Panc1 (cell line): ENCODE measurements at places on chromosomes 16 and 17.

DNA sequence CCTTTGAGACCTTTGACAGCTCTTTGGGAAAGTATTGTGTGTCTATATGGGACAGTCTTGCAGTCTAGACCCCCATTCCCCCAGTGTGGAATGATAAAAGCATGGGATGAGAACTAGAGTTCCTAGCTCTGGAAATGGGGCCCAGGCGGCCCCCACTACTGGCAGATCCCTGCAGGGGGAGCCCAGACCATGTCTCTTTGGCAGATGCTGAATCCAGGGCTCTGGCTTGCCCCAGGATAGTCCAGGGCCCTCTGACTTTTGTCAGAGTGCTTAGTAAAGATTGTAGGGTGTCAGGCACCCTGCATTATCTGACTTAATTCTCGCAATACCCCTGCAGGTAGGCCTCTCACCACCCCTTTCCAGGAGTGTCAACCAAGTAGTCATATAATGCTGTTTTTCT lies 8.3 kb downstream of the ALKBH5 start:
- no peak for DNase-seq

DNA sequence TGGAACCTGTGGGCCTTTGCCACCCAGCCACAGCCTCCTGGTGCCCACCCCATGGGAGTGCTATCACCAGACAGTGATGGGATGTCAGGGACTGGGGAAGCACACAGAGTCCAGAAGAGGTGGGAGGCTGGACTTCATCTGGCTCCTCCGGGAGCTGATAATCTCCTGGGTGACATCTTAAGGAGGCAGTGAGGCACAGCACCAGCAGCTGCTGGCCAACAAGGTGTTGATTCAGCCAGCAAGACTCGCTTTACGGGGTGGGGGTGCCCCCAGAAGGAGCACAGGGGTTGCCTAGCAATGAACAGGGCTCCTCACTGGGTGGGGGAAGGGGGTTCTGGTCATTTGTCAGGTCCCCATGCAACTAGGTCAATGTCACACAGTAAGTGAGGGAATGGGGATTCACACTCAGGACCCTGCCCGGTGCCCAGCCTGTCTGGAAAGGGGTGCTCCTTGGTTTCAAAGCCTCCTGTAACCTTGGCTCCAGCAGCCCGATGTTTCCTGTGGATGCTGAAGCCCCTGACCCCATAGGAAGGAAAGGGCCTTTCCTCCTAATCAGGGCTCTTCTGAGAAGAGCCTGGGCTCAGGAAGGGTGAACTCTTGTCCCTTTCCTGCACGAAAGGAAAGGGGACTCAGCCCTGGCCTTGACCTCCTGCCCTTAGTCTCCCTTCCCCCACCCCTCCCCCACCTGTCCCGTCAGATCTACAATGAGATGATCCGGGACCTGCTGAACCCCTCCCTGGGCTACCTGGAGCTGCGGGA lies 17.7 kb downstream of the KIF19 start:
- no peak for DNase-seq

DNA sequence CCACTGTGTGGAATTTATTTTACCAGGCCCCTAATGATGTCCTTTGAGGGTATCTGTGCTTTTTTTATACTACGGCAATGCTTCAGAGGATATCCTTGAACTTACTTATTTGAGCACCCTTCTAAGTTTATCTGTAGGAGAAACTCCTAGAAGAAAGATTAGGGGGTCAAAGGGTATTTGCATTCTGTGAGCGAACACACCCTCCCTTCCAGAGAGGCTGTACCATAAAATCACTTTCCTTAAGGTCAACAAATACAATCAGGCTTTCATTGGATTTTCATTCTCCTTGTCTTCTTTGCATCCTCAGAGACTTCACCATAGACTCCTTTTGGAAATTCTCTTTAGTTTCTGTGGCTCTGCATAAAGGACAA lies 4.7 kb upstream of the C1QTNF1 start:
- no peak for DNase-seq

- DNase-seq, result no peak
Observed at GRCh38 chr16:4936991-4937781, at the start of gene PPL. PPL (minus strand) TSS chr16:4937148; CDS start chr16:4937045, 103 bp downstream.

GRCh38 chr17:73795730-73796129 lies 151.5 kb upstream of the SDK2 start:
- no peak for DNase-seq

GRCh38 chr16:49292413-49292812 lies 10.8 kb upstream of the CBLN1 start:
- DNase-seq, result no peak

DNA sequence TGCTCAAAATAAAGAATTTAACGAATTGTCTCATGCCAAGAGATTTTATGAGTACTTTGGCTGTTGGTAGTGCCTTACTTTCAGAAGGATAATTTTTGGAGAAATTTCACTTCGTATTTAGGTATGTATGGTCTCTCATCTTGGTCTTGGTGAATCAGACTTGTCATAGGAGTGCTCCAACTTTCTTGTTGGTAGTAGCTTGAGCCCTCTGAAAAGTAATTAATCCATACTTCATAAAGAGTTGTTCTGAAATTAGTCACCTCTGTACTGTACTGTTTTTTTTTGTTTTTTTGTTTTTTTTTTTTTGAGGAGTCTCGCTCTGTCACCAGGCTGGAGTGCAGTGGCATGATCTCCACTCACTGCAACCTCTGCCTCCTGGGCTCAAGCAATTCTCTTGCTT lies 11.6 kb downstream of the ZNRF1 start:
- no peak for DNase-seq

GRCh38 chr16:77462894-77463293 lies 28.1 kb upstream of the ADAMTS18 start:
- DNase-seq, result no peak

GRCh38 chr17:15446036-15446435 lies 21.4 kb downstream of the CDRT4 start:
- DNase-seq, result no peak

DNA sequence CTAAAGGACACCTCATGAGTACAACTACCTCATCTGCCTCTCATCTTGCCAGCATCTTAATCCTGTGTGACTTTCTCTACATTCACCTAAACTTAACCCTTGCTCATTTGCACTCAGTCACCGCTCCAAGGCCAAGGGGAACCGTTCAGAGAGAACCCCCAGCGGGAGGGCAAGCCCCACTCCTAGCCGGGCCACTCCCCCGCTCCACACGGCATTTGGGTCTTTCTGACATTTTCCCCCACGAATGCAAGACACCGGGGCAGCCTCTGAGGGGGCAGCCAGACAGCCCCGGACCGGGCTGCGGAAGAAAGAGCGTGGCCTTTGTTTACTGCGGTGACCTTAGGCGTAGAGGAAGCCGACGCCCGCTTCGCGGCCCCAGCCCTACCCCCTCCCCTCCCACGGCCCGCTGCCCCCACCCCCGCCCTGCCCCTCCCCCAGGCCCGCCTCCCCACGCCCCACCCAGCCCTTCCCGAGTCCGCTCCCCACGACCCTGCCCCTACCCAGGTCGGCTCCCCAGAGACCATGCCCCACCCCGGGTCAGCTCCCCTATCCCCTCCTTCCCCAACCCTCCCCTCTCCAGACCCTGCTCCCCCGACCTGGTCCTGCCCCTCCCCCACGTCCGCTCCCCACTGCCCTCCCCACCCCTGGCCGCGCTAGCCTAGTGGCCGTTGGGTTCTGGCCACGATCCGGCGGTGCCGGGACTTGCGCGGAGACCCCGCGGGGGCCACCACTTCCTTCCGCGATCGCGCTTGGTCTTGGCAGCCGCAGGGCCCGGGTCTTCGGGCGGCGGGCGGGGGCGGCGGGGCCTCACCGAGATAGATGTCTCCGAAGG lies 789 bp downstream of the CSNK1D start:
- no peak for DNase-seq

DNA sequence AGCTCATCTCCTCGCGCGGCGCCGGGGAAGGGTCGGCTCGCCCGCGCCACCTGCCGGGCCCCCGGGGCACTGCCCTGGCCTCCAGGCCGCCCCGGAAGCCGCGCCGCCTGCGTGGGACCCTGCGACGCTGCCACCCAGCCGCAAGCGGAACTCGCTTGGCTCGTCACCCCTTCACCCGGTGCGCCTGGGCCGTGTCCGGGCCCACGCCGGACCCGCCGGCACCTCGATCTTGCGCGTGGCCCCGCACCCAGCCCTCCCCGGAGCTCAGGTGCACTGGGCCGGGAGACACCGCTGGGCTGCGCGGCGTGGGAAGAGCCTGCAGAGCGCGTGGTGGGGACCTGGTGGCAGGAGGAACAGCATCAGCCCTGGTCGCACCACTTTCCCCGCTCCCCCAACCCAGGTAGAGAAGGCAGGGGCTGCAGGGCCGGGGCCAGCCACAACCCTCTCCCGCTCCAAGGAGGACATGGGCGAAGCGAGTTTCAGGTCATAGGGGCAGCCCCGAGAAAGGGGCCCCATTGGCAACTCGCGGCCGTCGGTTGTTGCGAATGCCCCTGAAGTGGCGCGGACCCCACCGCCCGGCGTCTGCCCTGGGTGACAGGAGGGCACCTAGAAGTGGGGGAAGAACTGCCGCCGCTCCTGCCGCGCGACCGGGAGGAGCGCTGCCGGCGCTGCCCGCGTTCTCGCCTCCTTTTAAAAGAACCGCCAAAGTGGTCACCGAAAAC lies 363 bp upstream of the MIF4GD start:
- no peak for DNase-seq

- no peak for DNase-seq
Observed at GRCh38 chr16:56341656-56342399, 83.5 kb downstream of the AMFR start.

GRCh38 chr17:77118251-77118928 lies 22.4 kb upstream of the SEC14L1 start:
- DNase-seq, result no peak

- no peak for DNase-seq
Observed at GRCh38 chr17:55110521-55110920, 142.0 kb downstream of the STXBP4 start.

GRCh38 chr16:29893553-29893952 lies 5.8 kb downstream of the SEZ6L2 start:
- DNase-seq, result no peak

DNA sequence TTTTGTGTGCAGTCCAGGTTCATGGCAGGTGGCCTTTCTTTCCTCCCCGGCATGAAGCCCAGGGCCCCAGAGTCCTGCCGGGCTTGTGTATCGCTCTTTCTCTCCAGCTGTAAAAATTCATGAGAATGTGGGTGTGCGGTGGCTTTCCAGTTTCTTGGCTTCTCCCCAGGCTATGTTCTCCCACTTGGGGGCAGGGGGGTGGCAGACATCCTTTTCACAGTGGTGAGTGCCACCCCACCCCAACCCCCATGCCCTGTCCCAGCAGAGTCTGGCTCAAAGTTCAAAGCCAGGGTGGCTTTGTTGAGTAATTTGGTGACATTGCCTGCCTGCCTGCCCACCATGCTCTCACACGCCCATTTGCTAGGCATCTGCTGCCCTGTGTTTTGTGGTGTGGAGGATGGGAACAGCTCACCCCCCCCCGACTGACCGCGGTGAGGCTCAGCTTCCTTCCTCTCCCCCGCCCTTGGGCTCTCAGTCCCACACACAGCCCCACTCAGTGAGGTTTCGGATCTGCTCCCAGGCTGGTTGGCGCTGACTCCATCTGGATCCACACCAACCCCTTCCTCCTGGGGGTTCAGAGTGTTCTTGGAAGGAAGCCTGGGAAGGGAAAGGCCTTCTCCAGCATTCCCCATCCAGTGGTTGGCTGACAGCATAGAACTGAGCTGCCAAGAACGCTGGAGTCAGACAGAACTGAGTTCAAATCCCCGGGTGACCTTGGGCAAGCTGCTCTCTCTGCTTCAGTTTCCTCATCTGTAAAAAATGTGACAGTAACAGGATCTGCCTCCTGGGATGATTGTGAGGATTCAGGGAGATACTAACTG lies 36.0 kb downstream of the CHD9 start:
- no peak for DNase-seq

DNA sequence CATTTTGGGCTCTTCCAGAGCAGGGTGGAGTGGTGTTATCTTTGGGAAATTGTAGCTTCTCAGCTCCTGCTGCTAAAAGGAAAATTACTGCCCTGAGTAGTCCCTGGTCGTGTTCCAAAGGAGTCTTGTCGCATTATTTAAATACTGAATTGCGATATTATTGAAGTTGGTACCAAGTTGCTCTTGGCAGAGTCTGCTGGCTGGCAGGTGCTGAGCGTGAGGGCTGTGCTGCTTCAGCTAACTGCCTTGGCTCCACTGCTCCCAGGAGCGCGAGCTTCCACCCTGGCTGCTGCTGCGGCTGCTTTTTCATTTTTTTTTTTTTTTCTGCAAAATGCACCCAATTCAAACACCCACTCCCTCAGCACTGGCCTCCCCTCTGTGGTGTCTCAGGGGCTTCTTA lies 289.8 kb downstream of the MAF start:
- DNase-seq, result no peak

- DNase-seq, result no peak
Observed at GRCh38 chr16:80103463-80103862, 437.3 kb upstream of the DYNLRB2 start.

DNA sequence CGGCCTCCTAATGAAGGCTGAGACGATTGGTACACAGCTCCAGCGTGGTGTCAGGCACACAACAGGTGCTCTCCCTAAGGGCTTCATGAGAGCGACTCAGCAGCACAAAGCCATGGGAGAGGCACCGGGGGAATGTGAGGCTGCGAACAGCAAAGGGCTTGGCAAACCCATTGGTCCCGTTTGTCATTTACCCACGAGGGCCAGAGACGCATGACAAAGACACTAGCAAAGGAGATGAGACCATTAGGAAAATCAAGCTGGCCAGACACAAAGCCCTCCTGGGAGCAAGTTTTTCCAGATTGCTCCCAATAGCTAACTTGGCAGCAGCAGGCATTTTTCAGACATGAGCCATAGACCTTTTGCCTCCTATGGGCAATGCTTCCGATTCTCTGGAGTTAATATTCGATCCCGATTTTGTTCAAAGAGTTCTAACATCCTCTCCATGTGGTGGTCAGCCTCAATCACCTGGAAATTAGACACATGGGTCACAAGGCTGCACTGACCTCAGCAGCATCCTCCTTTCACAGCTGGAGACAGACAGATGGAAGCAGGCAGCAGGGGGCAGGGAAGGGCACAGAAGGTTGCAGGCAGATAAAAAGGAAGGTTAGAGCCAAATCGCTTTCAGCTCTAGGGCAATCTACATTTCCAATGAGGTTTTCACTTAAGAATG lies 38.2 kb downstream of the TK2 start:
- no peak for DNase-seq

DNA sequence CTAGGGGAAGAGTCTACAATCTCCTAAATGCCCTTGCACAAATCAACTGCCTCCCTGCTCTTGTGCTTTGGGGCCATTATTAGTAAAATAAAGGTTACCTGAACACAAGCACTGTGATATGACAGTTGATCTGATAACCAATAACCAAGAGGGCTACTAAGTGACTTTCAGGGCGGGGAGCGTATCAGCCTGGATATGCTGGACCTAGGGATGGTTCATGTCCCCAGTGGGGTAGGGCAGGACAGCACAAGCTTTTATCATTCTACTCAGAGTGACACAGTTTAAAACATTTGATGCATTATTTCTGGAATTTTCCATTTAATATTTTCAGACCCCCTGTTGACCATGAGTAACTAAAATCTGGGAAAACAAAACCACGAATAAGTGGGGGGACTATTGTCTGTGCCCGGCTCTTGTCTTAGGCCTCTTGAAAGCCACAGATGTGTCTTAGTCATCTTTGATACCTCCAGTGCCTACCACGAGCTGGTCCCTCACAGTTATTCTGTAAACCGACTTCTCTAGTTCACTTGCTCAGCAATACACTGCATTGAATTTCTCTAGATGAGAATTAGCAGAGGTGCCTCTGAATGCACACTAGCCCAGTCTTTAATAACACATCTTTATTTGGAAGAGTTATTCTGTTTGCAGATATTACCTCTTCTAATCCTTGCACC lies 94.6 kb upstream of the DHX40 start:
- DNase-seq, result no peak

GRCh38 chr17:74176546-74177001 lies 26.9 kb upstream of the RPL38 start:
- DNase-seq, result no peak

GRCh38 chr16:15464401-15465186 lies 30.2 kb downstream of the BMERB1 start:
- no peak for DNase-seq

GRCh38 chr17:15157051-15157450 lies 108.1 kb downstream of the PMP22 start:
- no peak for DNase-seq
